GM06990 (cell line): ENCODE measurements at places on chromosomes 7 and 10.

DNA sequence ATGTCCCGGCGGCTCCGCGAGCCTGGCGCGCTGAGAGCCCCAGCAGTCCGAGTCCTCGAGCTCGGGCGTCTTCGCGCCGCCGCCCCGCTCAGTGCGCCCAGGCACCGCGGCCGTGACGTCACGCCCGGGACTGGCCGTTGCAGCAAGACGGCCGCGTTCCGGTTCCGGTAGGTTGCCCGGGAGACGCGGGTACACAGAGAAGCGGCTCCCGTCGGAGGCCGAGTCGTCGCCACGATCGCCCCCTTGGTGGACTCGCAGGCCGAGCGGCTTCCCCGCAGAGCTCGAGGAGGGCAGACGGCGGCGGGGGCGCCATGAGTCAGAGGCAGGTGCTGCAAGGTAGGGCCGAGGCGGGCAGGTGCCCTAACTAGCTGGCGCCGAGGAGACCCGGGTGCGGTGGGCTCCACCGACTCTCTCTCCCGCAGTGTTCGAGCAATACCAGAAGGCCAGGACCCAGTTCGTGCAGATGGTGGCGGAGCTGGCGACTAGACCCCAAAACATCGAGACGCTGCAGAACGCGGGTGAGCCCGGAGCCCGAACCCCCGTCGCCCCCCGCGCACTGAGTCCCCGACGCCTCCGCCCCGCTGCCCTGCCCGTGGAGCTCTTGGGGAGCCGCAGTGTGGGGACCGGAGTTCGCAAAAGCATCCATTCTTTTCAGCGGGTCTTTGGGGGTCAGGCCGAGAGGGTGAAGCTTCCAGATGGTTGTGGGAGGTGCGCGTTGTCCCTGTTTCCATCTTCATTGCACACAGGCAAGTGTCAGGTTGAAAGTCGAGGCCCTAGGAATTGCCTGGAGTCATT lies at the start of gene SPAG6:
TSS of gene SPAG6 (plus strand) at position 196 of the 795 bp plus-strand sequence. CDS start at position 312, 116 bp downstream.
- DNase-seq = no peak

DNA sequence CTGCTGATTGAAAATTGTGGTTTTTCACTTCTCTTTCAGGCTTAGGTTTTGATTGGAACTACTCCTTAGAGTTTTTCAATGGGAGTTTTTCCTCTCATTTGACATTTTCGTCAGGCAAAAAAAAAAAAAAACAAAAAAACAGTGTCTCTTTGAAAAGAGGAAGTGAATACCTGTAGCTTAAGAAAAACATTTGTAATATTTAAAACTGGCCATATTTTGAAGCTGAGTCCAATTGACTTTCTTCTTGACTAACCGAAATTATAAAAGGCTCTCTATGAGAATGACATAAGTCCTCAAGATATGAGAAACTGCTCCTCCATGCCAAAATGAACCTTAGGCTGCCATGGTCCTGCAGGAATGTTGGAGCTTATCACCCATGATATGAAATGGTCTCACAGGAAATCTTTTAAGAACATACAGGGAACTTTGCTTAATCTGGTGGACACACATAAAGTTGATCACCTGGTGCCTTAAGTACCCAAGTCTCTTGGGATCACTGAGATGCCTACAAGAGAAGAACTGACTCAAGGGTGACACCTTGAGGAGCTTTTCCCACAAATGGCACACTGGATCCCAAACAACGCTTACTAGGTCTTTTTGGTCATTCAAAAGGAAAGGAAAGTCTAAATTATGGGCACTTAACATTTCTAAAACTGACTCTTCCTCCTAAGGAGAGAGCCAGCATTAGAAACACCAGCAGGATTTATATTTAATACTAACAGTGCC lies 263.4 kb downstream of the CDC14C start:
- no peak for DNase-seq

DNA sequence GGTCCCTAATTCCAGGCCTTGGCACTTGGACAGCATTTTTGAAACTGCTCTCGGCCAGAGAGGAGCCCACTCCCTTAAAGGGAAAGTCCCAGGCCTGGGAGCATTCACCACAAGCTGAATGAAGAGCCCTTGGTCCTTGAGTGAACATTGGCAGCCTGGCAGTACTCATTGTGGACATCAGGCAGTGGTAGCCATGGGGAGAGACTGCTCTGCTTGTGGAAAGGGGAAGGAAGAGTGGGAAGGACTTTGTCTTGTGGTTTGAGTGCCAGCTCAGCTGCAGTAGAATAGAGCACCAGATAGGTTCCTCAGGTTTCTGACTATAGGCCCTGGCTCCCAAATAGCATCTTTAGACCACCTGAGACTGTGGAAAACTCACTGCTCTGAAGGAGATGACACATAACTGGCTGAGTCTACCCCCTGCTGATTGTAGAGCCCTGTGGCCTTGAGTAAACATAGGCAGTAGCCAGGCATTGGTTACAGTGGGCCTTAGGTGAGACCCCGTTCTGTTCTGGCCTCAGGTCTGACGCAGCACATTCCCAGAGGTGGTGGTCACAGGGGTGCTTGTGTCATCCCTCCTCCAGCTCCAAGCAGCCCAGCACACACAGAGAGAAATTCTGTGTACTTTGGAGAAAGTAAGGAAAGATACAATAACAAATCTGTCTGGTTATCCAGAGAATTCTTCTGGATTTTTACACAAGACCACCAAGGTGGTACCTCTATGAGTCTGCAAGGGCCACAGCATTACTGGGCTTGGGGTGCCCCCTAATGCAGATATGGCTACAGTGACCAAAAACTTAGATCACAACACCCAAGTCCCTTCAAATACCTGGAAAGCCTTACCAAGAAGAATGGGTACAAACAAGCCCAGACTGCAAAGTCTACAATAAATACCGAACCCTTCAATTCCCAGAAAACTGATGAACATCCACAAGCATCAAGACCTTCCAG lies 153.8 kb downstream of the GNAI1 start:
- DNase-seq = no peak

DNA sequence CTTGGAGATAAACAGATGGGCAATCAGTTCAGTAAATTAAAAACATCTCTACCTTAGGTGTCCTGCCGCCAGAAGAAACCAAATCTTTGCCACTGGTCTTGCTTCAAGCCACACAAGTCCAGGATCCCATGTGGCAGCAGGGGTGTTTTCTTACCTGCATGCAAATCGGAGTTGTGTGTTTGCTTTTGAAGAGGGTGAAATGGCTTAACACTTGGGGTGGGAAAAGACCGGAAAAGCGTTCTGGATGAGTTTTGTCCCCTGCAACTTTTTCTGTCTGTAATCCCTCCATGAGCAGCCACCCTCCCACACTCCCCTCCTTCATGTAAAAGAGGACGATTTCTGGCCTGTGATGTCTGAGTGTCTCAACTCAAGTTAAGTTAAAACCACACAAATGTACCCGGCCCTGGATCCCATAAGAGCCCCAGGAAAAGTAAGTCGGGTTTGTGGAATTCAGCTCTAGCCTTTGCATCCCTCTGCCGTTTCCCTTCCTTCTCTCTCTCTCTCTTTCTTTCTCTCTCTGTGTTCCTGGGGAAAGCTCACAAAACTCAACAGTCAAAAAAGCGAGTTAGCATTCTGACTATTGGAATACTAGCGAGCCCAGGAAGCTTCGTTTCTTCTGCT lies 178.5 kb downstream of the TCF7L2 start:
- DNase-seq = no peak

- peak; percentile 47 for DNase-seq
These were observed 56.8 kb upstream of the DGKI start for GRCh38 chr7:137903382-137904169.

DNA sequence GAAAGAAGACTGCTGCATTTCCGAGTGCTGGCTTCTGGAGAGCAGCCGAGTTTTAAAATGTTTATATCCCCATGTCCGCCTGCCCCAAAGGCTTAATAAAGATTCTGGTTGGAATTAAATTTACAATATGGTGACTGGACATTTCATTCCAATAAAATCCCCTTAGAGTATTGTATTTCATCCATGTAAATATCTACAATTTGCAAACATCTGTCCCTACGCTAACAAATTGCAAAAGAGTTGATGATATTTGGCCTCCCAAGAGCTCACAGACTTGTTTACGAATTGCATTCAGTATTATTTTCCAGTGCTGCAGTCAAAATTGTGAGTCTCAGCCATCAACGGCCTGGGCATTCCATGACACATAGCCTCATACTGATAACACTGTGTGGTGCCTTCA lies 50.1 kb downstream of the PLEKHS1 start:
- no peak for DNase-seq

GRCh38 chr10:23442936-23443335 lies 4.1 kb downstream of the OTUD1 start:
- no peak for DNase-seq

- DNase-seq = no peak
These were observed 15.9 kb upstream of the FFAR4 start for GRCh38 chr10:93550606-93551005.

- DNase-seq = no peak
These were observed 22.7 kb downstream of the MKRN1 start for GRCh38 chr7:140456551-140457051.

DNA sequence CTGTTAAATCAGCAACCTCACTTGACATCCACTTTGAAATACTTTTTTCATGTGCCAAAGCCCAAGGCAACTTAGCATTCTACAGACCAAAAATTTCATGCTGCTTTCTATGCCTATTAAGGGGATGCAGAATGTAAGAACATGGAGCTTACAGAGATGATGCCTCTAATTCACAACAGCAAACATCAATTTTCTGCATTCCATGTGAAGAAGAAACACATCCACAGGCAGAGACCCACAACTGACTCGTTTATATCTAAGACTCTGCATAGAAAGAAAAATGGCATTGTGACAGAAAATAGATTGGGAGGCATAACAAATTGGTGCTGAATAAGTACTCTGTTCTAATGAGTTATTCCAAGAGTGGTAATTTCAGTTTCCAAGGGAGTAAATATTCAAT lies 107.6 kb downstream of the SGMS1 start:
- DNase-seq = no peak
